G401 (cell line): ENCODE measurements at places on chromosomes 13 and 19. TPM values are rescaled to one million over a fixed set of nuclear protein-coding genes. Genes with fewer than 3 reads are reported as not detected.

DNA sequence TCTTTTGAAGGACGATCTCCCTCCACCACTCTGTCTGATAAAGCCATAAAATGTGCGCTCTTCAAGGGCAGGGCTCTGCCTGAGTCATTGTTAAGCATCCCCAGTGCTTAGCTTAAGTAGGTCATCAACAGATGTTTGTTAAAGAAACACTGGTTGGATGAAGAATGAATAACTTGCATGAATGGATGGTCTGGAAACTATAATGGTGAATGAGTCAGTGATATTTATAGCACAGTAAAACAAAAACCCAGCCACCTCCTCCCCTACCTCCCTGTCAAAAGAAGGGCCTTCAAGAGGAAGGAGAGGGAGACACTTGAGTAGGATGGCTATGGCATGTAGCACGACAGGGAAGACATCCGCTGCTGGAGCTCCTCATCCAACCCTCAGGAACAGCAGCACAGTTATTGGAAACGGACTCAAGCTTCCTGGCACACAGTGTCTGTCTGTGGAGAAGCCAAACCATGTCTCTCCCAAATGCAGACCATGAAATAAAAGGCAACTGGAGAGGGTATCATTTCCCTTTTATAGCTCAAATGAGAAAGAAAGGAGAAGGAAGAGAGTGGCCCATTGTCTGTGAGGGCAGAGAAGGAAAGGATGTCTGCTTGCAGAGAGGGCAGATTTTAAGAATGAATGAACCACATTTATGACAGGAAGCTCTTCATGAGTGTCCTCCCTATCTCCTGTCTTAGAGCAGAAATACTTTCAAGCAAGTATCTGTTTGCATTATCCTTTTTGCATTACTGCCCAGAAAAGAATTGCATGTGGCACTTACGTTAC lies 183.5 kb upstream of the UBL3 start:
- DNase-seq, result no peak

DNA sequence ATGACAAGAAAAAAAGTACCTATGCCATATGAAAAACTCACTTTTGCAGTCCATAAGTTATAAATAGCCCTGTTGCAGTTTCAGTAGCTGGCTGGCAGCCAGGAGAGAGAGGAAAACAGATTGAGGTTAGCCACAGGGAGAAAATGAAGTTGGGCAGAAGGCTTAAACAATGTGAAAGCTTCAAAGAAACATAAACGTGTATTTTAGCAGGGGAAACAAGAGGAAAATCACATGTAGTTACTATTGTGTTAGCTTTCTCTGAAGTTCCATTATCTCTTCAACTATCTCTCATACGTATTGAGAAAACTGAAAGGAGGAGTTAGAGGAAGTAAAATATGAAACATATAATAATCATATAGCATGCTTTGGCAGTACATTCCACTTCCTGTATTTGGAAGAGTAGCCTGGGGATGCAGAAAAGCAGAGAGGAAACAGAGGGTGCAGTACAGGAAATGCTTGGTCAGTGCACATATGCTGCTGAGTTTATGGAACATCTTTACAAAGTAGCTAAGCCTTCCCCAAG lies 1551.1 kb downstream of the EFNB2 start:
- DNase-seq, result peak; percentile 92

DNA sequence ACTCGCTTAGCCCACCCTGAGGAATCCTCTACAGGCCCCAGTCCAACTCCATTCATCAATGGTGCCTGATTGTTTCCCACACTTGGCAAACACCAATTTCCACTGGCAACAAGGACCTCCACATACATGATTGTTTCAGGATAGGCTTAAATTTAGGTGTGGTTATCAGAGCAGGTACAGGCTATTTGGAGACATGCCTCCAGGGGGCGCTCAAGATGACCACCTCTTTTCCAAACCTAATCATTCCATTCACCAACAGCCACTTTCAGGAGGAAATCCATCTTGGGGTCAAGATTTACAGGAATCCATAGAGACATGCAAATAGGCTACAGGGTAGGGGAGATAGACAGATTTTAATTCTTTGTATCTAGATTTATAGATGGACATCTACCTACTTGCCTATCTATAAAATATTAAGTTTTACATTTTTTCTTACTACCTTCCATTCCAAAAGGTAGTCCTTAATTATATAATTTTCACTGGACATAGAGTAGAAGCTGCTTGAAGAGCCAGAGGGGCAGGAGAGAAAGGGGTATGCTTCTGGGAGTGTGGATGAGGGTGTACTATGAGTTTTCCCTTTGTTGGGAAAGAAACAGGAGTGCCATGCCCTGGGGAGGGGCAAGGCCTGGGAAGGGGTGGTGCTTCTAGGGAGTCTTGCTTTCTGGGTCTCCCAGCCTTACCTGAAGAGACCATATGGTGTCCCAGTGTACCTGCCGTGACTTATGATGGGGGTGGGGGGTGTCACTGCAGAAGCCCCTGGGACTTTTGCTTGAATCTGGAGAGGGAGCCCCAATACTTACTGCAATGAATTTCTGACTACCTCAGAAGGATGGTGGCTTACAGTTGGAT lies 14.1 kb upstream of the PCDH8 start:
- DNase-seq, result no peak

Gene ERICH4
- total RNA-seq, result not detected in 2 replicates

GRCh38 chr13:112800057-112800456 lies 110.2 kb downstream of the ATP11A start:
- DNase-seq, result no peak

DNA sequence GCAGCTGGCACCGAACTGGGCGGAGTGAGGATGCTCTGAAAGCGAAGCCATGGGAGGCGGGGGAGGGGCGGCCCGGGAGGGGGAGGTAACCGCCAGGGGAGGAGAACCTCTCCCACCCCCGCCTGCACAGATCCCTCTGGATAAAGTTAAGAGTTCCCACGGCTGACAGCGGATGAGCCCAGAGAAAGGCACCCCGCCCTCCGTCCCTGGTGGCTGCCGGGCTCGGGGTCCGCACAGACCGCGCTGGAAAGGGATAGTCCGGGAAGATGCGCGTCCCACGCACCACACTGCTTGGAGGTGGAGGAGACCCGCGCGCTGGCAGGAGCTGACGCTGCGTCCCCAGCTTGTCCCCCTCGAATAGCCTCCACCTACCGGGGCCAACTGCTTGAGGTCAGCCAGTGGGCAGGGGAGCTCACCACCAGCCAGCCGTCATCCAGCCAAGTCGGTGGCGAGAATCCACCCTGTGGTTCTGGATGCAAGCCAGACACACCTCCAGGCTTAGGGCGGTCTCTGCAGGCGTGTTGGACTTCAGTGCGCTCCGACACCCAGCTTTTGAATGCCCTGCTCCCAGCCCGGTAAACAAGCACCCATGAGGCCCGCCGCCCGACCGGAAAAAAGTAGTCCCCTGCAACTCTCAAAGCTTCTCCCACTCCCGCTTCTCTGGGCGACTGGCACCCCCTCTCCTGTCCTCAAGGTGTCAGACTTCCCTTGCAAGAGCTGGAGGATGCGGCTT lies at the start of gene TRPC4:
TSS of gene TRPC4 (minus strand) at position 17 of the 733 bp plus-strand sequence. CDS start 86,439 bp downstream, outside the sequence.
- peak; percentile 16 for DNase-seq

- no peak for DNase-seq
Observed at GRCh38 chr13:98242403-98242802, 65.3 kb upstream of the RNF113B start.

GRCh38 chr13:25210842-25211569 lies 38.9 kb upstream of the AMER2 start:
- DNase-seq, result no peak

Gene CD70
- 131 and 143 TPM in 2 replicates for total RNA-seq

- peak; percentile 48 for DNase-seq
Observed at GRCh38 chr19:45455707-45456499, 11.9 kb upstream of the FOSB start.

DNA sequence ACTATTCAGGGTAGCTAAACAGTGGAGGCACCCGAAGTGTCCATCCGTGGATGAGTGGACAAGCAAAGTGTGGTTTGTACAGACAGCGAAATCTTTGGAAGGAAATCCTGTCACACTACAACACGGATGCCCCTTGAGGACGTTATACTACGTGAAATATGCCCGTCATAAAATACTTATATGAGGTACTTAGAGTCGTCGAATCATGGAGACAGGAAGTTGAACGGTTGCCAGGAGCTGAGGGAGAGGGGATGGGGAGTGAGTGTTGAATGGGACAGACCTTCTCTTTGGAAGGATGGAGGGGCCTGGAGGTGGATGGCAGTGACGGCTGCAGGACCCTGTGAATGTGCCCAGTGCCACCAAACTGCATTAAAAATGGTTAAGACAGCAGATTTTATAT lies 11.6 kb downstream of the ATP4B start:
- no peak for DNase-seq
